Mesenteric fat pad (tissue), 1 donor: ENCODE measurements at places on chromosomes 4 and X.

DNA sequence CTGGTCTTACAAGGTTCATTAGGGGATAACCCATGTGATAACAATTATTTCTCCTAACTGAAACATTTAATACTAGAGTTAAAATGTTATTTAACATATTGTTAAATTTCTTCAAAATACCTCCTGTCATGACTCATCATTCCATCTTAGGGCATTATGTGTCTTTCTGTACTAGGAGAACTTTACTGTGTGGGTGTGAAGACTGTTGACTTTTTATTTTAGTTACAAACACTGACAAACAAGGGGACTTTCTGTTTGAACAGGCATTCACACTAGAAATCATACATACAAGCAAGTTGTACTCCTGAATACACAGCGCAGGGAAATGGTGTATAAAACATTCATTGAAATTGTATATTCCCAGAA is 175.9 kb downstream of the FBXW7 start:
- DNase-seq: no peak

DNA sequence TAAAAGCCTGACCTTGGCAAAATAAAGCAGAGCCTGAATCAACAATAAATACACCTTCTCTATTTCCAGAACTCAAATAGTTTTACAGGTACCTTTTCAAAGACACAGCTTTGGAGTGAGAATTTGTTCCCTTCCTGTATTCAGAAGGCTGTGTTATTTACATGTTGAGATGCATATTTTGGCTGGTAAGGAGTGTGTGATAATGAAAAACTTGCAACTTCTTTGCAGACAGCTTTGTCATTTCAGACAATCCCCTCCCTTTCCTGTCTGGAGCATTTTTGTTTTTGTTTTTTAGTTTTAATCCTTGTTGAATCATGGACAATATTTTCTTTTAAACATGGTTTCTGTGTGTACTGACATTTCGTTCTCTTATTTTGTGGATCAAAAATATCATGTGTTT is 493.8 kb downstream of the FAT4 start:
- no peak for DNase-seq

DNA sequence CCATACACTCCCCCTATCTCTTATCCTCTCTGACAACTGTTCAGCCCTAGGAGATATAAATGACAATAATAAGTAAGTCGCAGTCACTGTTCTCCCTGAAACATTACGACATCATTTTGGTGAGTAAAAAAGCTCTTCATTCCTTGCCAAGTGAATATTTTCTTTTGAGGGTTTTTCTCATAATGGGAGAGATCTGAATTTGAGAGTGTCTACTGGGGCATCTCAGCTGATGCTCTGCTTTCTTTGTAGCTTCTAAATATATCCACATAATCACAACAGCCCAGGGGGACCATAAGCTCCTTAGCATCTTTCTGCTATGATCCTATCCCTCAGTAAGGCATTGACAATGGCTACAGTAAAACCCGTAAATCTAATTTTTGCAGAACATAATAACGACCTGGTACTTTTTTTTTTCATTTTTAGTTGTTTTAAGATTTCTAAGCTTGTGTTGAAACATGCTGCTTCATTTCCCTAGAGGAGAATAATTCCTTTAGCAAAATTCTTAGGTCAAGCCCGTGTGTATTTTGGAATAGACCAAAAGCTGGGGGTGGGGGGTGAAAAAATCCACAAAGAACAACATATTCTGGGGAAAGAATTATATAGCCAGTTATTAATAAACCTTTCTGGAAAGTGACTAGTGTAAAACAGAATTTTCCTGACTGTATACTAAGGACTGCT is 78.1 kb upstream of the GPM6B start:
- no peak for DNase-seq

DNA sequence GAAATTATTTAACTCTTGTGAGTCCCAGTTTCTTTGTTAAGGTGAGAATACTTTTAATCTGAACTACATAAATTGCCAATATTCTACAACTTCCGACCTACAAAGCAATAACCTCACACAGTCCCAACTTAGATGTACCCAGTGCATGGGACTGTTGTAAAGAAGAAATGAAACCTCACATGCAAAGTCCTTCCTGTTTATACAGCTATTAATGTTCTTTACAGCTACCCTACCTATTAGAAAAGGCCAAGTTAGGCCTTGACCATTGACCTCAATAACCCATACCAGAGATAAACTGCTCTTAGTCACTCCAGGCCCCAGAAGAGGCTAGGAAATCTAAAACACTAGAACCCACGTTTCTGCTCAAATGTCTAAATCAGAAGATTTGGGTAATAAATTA is 920.1 kb upstream of the TENM3 start:
- no peak for DNase-seq

- no peak for DNase-seq
Observed at GRCh38 chrX:108001218-108001814, 19.1 kb upstream of the TEX13B start.
